ENCODE measurements at places on chromosomes 5 and 9.

- no peak for DNase-seq
These were observed 2.7 kb downstream of the PTGER4 start for GRCh38 chr5:40682154-40683017.

- no peak for DNase-seq
These were observed 17.4 kb upstream of the FAT2 start for GRCh38 chr5:151608522-151608921.

DNA sequence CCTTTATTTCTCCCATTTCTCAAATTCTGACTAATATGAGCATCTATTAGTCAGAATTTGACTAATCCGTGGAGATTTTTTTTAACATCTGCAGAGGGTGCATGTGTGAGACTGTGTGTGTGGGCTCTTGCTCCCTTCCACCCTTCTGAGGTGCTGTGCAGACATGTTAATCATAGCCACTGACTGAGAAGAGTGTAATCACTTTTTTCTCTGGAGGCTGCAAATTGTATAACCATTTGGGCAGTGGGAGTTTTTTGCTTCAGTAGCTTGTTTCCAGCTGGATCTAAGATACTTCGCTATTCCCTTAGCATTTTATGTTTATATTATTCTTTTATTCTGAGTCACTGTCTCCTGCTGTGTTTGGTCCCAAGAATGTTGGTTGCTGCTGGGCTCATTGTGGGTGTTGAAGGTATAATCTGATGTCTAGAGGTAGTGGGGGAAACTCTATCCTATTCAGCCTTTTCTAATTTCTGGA lies 66.2 kb downstream of the ARHGEF28 start:
- DNase-seq, result no peak

GRCh38 chr5:122586351-122586750 lies 188.5 kb upstream of the SNX2 start:
- no peak for DNase-seq

DNA sequence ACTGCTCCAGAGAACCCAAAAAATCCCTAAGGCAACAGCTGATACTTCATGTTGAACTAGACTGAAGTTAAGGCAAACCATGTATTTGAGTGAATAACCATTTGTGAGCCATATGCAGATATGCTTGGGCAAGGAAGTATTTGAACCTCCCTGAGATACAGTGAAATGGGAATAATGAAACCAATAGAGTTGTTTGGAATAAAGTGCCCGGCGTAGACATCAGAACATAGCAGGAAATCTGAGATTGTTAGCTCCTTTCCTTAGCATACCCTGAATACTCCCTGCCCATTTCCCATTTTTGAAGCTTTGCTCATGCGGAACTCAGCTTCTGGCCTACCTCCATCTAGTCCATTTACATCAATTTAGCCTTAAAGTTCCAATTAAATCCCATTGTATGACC lies 611.9 kb downstream of the EFNA5 start:
- DNase-seq, result no peak

DNA sequence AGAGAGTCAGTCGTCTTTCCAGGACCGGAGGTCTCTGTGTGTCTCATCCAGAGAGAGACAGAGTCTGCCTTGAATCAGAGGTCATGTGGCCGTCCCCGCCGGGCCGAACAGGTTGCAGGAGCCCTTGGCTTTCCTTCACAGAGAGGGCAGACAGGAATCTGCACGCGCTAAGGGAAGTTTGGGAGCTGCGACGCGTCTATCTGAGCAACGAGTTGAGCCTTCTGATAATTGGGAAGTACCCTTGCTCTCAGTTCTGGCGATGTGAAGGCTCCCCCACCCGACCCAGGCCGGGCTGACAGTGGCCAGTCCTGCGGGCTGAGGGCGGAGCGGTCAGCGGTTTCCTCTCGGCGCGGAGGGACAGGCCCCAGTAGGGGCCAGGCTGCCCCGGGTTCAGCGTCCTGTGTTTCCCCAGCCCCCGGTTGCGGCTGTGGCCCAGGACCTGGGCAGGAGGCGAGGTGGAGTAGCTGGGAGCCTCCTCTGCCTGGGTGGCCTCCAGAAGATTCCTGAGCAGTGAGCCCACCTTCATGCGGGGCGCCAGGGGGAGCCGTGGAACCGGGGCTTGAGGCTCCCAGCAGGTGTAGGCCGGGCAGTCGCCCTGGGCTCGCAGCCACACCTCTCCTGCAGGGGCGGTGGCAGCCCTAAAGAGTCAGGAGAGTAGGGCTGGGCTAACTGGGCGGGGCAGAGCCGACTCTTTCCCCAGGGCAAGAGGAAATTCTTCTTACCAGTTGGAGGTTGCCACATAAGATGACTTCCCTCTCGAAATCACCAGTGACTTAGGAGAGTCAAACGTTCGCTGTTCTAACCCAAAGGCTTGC lies 13.9 kb downstream of the NR2F1 start:
- DNase-seq, result no peak

DNA sequence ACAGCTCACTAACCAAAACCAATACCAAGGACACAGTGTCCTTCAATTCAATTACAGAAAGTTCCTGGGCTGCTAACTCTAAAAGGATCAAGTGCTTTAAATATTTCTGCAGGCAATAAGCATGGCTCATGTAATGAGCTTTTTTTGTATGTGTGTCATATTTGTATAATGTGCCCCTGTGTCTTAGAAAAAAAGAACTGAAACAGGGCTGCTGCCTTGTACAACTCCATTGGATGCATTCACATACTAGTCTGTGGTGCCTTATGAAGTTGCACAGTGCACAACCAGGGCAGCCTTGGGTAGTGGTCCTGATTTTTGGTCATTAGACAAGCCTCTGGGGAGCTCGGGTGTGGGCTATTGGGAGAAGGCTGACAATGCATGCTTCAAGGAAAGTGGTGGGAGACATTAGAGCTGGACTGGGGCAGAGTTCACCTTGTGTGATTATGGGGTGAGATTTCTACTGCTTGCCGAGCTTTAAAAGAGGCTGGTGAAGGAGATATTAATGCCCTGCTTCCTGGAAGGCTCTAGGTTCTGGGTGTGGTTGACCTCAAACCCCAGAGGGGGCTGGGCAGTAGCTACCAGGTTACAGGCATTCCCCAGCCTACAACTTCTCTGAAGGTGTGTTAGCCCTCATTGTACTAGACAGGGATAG lies 3.6 kb upstream of the CPEB4 start:
- no peak for DNase-seq

DNA sequence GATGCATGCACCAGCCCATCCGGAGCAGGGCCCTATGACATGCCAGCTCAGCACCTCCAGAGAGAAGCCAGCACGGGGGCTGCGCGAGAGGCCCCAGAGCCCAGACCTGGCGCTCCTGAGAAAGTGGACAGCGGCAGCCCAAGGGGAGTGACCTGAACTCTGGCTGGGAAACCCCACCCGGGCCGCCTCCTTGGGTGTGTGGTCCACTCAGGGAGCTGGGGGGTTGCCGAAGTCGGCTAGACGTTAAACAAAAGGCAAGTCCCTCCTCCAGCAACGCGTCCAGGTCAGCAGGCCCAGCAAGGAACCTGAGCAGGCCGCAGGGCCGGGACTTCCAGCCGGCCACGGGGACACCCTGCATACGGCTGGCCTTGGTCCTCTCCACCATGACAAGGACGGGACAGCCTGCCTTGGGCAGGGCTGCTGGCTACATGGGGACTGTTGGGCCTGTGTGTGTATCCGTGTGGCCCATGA lies 35.7 kb downstream of the NACC2 start:
- DNase-seq, result no peak

GRCh38 chr5:80672140-80672736 lies 17.5 kb upstream of the DHFR start:
- DNase-seq, result peak; percentile 27

DNA sequence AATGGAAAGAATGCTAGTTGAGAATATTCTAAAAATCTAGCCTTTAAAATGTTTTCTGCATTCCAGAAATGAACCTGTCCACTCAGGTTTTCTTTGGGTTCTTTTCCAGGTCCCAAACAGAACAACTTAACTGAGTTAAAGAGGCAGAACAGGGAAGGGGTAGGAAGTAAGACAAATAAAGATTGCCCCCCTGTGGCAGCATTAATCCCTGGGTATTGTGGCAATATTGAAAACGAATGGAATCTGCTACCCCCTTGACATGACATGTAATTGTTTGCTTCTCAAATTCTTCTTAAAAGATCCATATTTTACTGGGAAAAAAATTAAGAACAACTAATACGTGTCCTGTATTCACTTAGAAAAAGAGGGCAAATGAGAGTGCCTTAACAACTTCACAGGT lies 9.3 kb upstream of the RBM22 start:
- DNase-seq, result no peak

DNA sequence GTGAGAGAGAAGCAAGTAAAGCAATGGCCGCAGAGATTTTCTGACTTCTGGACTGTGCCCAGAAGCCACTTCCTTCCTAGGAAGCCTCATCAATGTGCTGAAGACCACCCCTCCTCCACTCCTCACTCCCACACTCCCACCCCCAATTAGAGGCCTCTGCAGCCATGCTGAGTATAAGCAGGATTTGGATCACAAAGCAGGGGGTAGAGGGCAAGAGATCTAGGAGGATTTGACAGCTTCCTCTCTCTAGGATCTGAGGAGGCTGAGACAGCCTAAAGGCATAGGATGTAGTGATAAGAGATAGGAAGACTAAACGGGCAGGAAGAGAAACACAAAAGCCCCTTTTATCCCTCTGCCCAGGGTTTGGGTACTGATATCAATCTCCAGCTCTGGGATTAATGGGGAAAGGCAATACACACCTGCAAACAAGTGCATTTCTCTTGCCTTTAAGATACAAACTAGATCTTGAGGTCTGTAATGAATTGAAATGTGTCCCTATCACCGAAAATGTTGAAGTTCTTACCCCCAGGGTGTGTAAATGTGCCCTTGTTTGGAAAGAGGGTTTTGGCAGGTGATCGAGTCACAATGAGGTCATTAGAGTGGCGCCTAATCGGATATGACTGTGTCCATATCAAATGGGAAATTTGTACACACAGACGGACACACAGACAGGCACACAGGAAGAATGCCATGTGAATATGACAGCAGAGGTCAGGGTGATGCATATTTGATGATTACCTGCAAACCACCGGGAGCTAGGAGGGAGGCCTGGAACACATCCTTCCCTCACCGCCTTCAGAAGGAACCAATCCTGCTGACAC lies 28.5 kb downstream of the KCNV2 start:
- DNase-seq, result no peak

- no peak for DNase-seq
These were observed 14.7 kb downstream of the KIAA1958 start for GRCh38 chr9:112501287-112501686.

DNA sequence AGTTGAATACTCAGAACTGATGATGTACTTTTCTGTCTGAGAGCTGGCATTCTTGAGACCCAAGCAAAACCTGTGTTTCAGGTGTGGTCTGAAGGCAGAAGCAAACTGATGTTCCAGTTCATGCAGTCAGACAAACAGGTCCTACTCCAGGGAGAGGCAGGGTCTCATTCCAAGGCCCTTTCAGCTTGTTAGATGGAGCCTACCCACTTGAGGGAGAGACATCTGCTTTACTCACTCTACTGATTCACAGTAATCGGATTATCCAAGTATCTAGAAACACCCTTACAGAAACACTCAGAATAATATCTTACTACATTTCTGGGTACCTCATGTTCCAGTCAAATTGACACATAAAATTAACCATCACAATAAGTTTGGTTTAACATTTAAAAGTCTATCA lies 207.8 kb downstream of the KDM4C start:
- no peak for DNase-seq
